ENCODE measurements at places on chromosomes 6 and 20. TPM values are rescaled to one million over a fixed set of nuclear protein-coding genes. Genes with fewer than 3 reads are reported as not detected.

- no peak overlapping the region for H3K27ac ChIP-seq
- H3K27me3 ChIP-seq = no peaks in the 10 kb centered on the region
- no peak overlapping the region for H3K4me3 ChIP-seq
- no peak for DNase-seq
- no peaks in the 10 kb centered on the region for H3K4me1 ChIP-seq
- no peaks in the 10 kb centered on the region for H3K36me3 ChIP-seq
Observed at GRCh38 chr6:110398778-110399177, 16.6 kb downstream of the DDO start.

- no peak overlapping the region for H3K4me3 ChIP-seq
- H3K27me3 ChIP-seq = no peaks in the 10 kb centered on the region
- no peaks in the 10 kb centered on the region for H3K36me3 ChIP-seq
- H3K27ac ChIP-seq = no peak overlapping the region
Observed at GRCh38 chr6:113377362-113377942, 479.7 kb upstream of the MARCKS start.

DNA sequence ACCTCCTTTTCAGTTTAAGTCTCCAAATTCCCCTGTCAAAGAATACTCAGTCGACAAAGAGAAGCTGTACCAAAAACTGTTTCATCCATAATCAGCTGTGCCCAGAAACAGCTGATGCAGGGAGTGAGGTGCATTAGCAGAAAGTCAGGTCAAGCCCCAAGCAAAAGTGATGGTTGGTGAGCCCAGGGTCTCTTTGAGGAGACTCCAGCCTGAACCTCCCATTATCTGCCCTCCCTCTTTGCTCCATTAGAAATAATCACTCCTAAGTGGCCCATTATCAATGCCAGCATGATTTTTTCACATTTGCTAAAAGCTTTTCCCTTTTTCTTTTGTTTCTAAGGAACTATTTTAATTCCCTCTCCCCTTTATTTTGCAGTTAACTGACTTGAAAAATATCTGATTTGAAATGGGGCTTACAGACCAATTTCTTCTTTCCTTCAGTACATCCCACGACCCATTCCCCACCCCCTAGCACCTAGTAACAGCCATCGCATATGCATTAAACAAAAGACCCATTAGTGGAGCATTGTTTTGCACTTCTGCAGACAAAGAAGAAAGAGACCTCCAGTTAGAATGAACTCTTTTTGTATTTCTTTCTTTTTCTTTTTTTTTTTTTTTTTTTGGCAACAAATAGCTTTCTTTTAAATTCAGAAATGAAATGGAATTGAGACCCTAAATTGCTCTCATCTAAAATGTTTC, 257.0 kb downstream of the GRIK2 start:
- no peaks in the 10 kb centered on the region for H3K27me3 ChIP-seq
- no peak overlapping the region for H3K27ac ChIP-seq
- H3K4me1 ChIP-seq = peaks cover 7% of the 10 kb centered on the region
- no peak for DNase-seq

GRCh38 chr6:38570750-38571149, 69.0 kb downstream of the BTBD9 start:
- H3K27ac ChIP-seq = no peak overlapping the region
- no peaks in the 10 kb centered on the region for H3K4me1 ChIP-seq
- H3K4me3 ChIP-seq = no peak overlapping the region

- no peaks in the 10 kb centered on the region for H3K4me1 ChIP-seq
- H3K4me3 ChIP-seq = no peak overlapping the region
- H3K27me3 ChIP-seq = no peaks in the 10 kb centered on the region
- DNase-seq = no peak
Observed at GRCh38 chr20:24100370-24101011, 111.9 kb upstream of the GGTLC1 start.

- no peak for DNase-seq
- H3K4me3 ChIP-seq = peak overlapping the region; percentile 56
- no peak overlapping the region for H3K27ac ChIP-seq
- H3K4me1 ChIP-seq = no peaks in the 10 kb centered on the region
Observed at GRCh38 chr20:58174708-58175280, 53.7 kb downstream of the ANKRD60 start.

DNA sequence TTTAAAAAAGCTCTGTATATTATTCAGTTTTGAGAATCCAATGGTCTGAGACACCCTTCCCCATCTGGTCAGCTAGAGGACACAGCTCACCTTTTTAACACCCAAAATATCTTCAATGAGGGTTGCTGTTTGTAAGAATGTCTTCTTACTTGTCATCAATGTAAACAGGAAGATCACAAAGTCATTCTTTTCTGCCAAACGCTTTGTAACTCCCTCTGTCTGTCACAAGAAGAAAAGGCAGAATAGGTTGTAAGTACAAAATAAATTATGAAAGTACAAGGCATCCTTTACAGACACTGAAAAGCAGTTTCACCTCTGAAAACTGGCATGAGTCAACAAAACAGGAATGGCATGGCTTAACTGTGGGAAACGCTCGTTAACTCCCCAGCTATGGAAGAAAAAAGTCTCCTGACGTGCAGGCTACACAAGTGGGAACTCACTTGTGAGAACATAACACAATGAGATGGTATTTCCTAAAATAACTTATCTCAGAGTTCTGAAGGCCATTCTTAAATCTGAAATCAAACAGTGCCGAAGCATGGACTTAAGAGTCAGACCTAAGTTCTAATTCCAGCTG, 42.7 kb downstream of the TRPC4AP start:
- H3K27ac ChIP-seq = no peak overlapping the region
- H3K36me3 ChIP-seq = peaks cover 50% of the 10 kb centered on the region
- H3K4me3 ChIP-seq = no peak overlapping the region
- no peak for DNase-seq

DNA sequence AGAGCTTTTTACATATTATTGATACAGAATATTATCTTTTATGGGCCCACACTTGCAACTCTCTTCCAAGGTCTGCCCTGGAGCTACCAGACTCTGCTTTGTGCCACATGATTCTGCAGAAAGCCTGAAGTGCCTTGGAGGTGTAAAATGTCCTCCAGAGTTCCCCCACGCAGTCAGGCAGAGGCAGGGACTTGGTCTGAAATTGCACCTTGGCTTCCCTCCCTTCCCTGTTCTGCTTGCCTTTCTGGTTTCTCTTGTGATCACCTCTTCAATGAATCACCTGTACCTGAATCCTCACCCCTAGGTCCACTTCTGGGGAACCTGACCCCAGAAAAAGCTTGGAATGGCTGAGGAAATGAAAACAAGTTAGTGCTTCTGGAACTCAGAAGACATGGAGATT, 43.0 kb upstream of the TGM2 start:
- H3K27ac ChIP-seq = no peak overlapping the region
- no peaks in the 10 kb centered on the region for H3K27me3 ChIP-seq
- no peaks in the 10 kb centered on the region for H3K36me3 ChIP-seq
- DNase-seq = no peak

GRCh38 chr20:34377072-34377847, 14.2 kb downstream of the ITCH start:
- no peaks in the 10 kb centered on the region for H3K27me3 ChIP-seq
- DNase-seq = no peak
- H3K4me3 ChIP-seq = no peak overlapping the region
- H3K27ac ChIP-seq = no peak overlapping the region
- H3K36me3 ChIP-seq = peaks cover 17% of the 10 kb centered on the region

Gene C20orf144
- 0.26 TPM for total RNA-seq

- no peak overlapping the region for H3K4me3 ChIP-seq
- no peaks in the 10 kb centered on the region for H3K27me3 ChIP-seq
- DNase-seq = no peak
- H3K36me3 ChIP-seq = no peaks in the 10 kb centered on the region
- no peak overlapping the region for H3K27ac ChIP-seq
Observed at GRCh38 chr6:55918639-55919038, 43.2 kb upstream of the BMP5 start.

- no peak overlapping the region for H3K27ac ChIP-seq
- H3K27me3 ChIP-seq = no peaks in the 10 kb centered on the region
- no peaks in the 10 kb centered on the region for H3K4me1 ChIP-seq
- DNase-seq = no peak
- H3K4me3 ChIP-seq = no peak overlapping the region
- peaks cover 63% of the 10 kb centered on the region for H3K36me3 ChIP-seq
Observed at GRCh38 chr20:63714858-63715257, 7.0 kb downstream of the ZGPAT start.

Gene SDCBP2
- 1.9 TPM for total RNA-seq

Gene CAGE1
- 0.28 TPM for total RNA-seq

- no peak overlapping the region for H3K27ac ChIP-seq
- H3K4me1 ChIP-seq = no peaks in the 10 kb centered on the region
- no peak overlapping the region for H3K4me3 ChIP-seq
- no peaks in the 10 kb centered on the region for H3K36me3 ChIP-seq
- no peaks in the 10 kb centered on the region for H3K27me3 ChIP-seq
Observed at GRCh38 chr6:16257999-16258708, 19.8 kb downstream of the GMPR start.

DNA sequence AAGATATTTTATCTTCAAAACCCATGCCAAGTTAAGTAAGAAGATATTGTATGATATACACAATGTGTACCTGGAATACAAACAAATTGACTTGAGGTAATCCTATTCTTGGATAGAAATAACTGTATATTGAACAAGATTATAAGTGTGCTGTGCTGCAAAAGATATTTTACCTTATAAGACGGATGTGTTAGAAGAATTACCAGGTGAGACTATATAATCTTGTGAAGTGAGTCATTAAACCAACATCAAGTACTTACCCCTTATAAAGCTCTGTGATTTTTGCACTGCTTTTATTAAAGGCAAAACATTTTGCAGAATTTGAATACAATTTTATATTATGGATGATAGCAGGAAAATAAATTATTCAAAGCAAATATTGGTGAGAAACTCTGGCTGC, 570.0 kb downstream of the MMUT start:
- H3K36me3 ChIP-seq = no peaks in the 10 kb centered on the region
- no peaks in the 10 kb centered on the region for H3K4me1 ChIP-seq
- H3K4me3 ChIP-seq = no peak overlapping the region
- no peaks in the 10 kb centered on the region for H3K27me3 ChIP-seq
- H3K27ac ChIP-seq = no peak overlapping the region

DNA sequence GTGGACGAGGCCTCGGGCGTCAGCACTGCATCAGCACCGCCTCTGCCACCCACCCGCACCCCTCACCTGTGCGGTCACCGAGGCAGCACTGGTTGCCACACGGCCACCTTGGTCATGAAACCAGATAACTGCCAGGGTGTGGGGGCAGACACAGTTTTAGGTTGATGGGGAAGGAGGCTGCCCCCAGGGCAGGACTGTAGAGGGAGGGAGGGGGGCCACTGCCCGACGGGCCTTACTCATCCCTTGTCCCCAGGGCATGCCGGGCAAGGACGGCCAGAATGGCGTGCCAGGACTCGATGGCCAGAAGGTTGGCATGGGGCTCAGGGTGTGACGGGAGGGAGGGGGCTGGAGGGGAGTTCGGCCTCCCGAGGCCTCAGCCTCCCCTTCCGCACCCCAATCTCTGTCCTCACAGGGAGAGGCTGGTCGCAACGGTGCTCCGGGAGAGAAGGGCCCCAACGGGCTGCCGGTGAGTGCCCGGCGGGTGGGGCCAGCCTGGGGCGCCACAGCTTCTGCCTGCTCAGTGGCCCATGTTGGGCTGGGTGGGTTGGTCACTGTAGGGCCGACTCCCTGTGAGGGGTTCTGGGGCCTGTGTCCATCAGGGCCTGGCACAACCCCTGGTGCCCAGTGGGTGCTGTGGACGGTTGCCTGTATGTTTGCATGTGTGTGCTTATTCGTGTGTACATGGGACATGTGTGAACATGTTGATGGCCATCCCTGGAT, 11.8 kb downstream of the COL9A3 start:
- H3K27me3 ChIP-seq = no peaks in the 10 kb centered on the region
- no peak overlapping the region for H3K27ac ChIP-seq
- peaks cover 2% of the 10 kb centered on the region for H3K4me1 ChIP-seq
- H3K36me3 ChIP-seq = no peaks in the 10 kb centered on the region
- DNase-seq = no peak

Gene EYS
- 0.11 TPM for total RNA-seq

DNA sequence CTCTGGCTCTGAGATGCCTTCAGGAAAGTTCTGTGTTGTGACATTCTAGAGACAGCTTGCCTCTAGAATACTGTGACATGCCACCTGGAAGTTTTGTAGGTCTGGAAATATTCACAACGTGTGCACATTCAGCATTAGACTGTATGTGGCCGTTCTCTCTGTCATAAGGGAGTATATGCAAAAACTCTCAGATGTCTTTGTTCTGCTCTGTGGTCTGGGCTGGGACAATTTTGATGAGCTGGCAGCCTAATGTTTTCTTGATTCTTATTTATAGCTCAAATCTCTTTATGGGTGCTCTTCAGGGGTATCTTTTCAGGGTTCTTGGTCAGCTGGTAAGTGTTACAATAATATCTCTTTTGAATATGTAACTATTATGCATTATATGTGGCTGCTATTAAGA, 355.1 kb downstream of the PAX1 start:
- no peaks in the 10 kb centered on the region for H3K36me3 ChIP-seq
- DNase-seq = no peak
- H3K27ac ChIP-seq = no peak overlapping the region

Gene DPM1
- 64.0 TPM for total RNA-seq

Gene ZHX3
- 4.4 TPM for total RNA-seq

DNA sequence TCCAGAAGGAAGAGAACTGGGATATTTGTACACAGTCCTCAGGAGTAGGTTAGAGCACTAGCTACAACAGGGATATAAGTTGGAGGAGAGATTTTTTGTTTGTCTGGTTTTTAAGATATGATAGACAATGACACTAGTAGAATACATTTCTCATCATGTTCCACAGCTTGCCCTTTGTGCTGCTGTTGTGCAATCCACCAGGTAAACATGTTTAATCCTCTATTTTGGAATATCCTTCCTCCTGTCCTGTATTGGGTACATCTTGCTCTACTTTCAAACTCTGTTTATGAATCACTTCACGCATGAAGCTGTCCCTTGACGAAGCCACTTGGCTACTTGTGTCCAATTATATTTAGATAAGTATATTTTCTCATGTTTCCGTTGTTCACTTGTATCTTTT, 153.6 kb upstream of the TENT5A start:
- peaks cover 6% of the 10 kb centered on the region for H3K4me1 ChIP-seq
- H3K27me3 ChIP-seq = no peaks in the 10 kb centered on the region
- DNase-seq = no peak
- peaks cover 10% of the 10 kb centered on the region for H3K36me3 ChIP-seq
- H3K4me3 ChIP-seq = no peak overlapping the region

- no peaks in the 10 kb centered on the region for H3K27me3 ChIP-seq
- H3K27ac ChIP-seq = no peak overlapping the region
- no peaks in the 10 kb centered on the region for H3K36me3 ChIP-seq
- H3K4me1 ChIP-seq = peaks cover 2% of the 10 kb centered on the region
Observed at GRCh38 chr6:87282743-87283142, 39.6 kb upstream of the SMIM8 start.

- no peak for DNase-seq
- H3K4me3 ChIP-seq = peak overlapping the region; percentile 95
- no peaks in the 10 kb centered on the region for H3K27me3 ChIP-seq
- H3K4me1 ChIP-seq = peaks cover 4% of the 10 kb centered on the region
- H3K27ac ChIP-seq = no peak overlapping the region
- H3K36me3 ChIP-seq = peaks cover 36% of the 10 kb centered on the region
Observed at GRCh38 chr20:49938173-49939163, 2.3 kb downstream of the RNF114 start.

Gene PRSS35
- 1.4 TPM for total RNA-seq

DNA sequence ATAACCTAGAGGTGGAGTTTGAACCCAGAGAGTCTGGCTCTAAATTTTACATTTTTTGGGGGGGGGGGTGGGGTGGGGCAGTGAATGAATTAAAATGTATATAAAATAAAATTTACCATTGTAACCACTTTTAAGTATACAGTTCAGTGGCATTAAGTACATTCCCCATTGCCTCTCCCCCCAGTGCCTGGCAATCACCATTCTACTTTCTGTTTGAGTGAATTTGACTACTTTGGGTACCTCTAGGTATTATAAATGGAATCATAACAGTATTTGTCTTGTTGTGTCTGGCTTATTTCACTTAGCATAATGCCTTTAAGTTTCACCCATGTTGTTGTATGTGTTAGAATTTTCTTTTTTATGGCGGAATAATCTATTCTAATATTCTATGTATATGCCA, 2.7 kb downstream of the FAM110A start:
- peaks cover 4% of the 10 kb centered on the region for H3K27me3 ChIP-seq
- H3K4me3 ChIP-seq = no peak overlapping the region
- DNase-seq = no peak
- no peaks in the 10 kb centered on the region for H3K4me1 ChIP-seq
- H3K27ac ChIP-seq = no peak overlapping the region
